H1 (cell line): ENCODE measurements at places on chromosomes 4 and X. TPM values are rescaled to one million over a fixed set of nuclear protein-coding genes. Genes with fewer than 3 reads are reported as not detected.

The SYTL4 gene
- 0.11 and 0.19 TPM in 2 replicates for total RNA-seq

- no peaks in the 10 kb centered on the region for H3K36me3 ChIP-seq
- no peak overlapping the region for H3K4me3 ChIP-seq
- peaks cover 7% of the 10 kb centered on the region for H3K4me1 ChIP-seq
- H3K27me3 ChIP-seq: no peaks in the 10 kb centered on the region
- DNase-seq: no peak
Measured at GRCh38 chr4:118968813-118969212, 80.2 kb downstream of the SYNPO2 start.

The USP38 gene
- total RNA-seq: 10.5 and 10.8 TPM in 2 replicates

The ZNF732 gene
- 33.3 and 35.7 TPM in 2 replicates for total RNA-seq

GRCh38 chr4:185248393-185249039 is 39.1 kb downstream of the SNX25 start:
- H3K4me3 ChIP-seq: no peak overlapping the region
- no peaks in the 10 kb centered on the region for H3K4me1 ChIP-seq
- no peaks in the 10 kb centered on the region for H3K27me3 ChIP-seq

- H3K27me3 ChIP-seq: peaks cover 9% of the 10 kb centered on the region
- DNase-seq: no peak
- peaks cover 17% of the 10 kb centered on the region for H3K4me1 ChIP-seq
- peak overlapping the region; percentile 30 for H3K4me3 ChIP-seq
- no peak overlapping the region for H3K27ac ChIP-seq
Measured at GRCh38 chr4:3532751-3533422, 665 bp upstream of the LRPAP1 start.
